ENCODE measurements at places on chromosomes 7 and 10.
A peak's percentile ranks its signal among the peaks of the same experiment; 100 is the strongest.

DNA sequence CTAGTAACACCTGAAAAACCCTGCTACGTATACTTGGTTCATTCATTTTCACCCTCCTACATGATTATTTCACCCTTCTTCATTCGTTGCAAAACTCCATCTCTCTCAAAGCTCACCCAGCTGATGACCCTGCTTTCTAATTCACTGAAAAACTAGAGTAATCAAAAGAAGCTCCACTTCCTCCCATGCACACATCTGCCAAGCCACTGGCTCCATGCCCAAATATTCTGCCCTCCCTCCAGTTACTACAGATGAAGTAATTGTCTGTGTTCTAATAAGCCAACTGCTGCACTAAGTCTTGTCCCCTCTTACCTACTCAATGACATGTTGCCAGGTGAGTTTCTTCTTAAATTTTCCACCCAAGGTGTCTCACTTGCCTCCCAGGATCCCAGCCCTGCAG lies 96.9 kb upstream of the CCDC71L start:
- DNase-seq, result peak; percentile 4

GRCh38 chr7:85343484-85343883 lies 156.6 kb upstream of the SEMA3D start:
- DNase-seq, result no peak

DNA sequence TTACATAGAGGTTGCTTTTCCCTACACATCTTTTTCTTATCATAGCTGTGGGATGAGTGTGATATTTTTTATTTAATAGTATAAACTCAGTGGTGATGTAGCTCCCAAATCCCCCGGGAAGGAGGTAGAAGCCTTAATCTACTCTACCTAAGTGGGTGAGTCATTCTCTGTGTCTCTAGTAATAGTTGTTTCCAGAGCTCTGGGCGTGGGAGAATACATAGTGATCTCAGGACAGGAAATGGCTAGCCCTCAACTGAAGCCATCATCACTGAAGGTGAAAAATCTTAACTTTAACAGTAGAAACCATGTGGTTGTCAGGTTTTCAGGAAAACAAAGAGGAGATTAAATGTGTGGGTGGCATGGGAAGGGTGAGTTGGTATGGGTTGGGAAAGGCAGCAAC lies 278.4 kb downstream of the ANKRD30A start:
- DNase-seq, result no peak

GRCh38 chr10:15572531-15573045 lies 147.1 kb downstream of the ITGA8 start:
- no peak for DNase-seq

DNA sequence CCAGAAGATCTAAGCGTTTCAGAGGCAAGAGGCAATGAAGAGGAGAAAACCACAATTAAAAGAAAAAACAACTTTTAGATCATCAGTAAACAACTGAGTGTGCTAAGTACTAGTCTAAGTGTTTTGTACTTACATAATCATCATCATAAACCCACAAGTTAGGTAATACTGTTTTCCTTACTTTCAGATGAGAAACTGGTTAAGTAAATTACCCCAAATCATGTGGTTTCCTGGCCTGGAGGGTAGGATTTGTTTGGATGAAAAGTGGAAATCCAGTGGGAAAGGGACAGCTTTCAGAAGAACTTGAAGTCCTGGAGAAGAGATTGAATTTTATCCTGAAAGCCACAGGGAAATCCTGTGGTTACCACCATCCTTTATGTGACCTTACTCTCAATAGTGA lies 463.3 kb downstream of the LRMDA start:
- DNase-seq, result no peak

GRCh38 chr10:47457826-47458225 lies 26.1 kb downstream of the ANXA8 start:
- DNase-seq, result no peak

DNA sequence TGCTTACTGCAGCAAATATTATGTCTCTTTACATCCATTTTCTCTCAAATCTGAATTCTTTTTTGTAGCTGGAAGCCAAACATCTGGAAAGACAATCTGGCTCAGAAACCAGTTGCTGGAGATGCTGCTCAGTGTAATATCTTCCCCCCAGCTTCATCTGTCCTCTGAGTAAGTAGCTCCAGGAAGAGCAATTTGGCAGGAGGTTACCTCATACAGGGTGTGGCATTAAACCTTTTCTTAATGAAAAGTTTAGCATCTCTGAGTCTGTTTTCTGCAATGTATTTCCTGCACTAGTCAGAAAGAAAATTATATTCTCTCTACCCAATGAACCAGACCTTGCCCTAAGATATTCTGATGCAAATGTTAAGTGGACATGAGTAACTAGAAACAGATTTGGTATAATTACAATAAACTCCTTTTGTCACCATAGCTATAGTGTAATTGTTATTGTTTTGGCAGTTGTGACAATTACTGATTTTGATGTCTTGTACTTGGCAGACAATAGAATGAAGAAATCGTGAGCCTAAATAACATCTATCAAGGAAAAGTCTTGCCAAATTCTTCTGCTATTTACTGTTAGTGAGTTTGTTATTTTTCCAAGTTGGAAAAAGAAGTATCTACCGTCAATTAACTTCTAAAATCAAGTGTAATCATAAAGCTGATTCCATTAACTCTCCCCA lies 123.3 kb downstream of the WDFY4 start:
- peak; percentile 90 for DNase-seq

- no peak for DNase-seq
Measured at GRCh38 chr10:4588824-4589223, 237.2 kb upstream of the AKR1E2 start.

All from muscle of arm (tissue), 14 donors.